Endothelial cell (in vitro differentiated cells): ENCODE measurements at places on chromosomes 4 and X.

DNA sequence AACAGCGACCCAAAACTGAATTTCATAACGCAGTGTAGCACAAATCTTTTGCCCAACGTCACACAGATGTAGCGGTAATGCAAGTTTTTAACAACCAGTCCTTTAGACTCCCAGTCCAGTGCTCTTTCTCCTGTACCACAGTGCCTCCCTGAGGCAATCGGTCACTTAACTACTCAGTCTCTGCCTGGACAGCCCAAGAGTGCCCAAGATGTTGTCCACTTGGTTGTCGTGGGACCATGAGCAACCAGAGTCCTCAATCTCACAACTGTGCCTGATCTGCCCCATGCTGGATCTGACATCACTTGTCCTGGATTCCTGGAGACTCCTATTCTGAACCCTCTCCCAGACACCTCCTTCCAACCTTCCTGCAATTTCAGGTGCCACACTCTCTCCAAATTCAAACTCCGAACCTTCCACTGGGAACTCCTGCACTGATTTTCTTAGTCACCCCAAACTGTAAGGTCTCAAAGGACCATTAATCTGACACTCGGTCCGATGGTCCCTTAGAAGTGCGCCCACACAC, 702 bp downstream of the MMGT1 start:
- no peak for DNase-seq

DNA sequence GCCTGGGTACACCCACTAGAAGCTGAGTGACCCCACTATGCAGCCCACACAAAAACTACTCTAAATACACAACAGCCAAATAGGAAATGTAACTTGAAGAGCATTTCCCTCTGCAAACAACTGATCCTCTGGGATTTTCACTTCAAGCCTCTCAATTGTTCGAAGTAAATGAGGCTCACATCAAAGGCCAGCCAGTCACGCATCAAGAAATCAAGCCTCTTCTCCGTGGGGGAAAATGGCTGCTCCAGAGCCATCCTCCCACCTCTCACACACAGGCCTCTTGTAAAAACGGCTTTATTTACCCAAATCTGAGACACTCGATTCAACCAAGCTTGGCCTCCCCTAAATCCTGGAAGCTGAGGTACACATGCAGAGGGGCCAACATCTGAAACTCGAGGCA, 14.3 kb downstream of the PCDH19 start:
- DNase-seq: no peak

DNA sequence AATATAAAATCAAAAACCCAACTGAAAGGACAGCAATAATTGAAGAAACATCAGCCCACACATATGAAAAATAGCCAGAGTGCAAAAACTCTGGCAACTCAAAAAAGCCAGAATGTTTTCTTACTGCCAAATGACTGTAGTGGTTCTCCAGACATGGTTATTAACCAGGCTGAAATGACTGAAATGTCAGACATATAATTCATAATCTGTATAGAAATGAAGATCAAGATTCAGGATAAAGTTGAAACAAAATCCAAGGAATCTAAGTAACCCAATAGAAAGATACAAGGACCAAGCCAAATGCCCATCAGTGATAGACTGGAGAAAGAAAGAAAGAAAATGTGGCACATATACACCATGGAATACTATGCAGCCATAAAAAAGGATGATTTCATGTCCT, 553.3 kb upstream of the KLHL4 start:
- no peak for DNase-seq

DNA sequence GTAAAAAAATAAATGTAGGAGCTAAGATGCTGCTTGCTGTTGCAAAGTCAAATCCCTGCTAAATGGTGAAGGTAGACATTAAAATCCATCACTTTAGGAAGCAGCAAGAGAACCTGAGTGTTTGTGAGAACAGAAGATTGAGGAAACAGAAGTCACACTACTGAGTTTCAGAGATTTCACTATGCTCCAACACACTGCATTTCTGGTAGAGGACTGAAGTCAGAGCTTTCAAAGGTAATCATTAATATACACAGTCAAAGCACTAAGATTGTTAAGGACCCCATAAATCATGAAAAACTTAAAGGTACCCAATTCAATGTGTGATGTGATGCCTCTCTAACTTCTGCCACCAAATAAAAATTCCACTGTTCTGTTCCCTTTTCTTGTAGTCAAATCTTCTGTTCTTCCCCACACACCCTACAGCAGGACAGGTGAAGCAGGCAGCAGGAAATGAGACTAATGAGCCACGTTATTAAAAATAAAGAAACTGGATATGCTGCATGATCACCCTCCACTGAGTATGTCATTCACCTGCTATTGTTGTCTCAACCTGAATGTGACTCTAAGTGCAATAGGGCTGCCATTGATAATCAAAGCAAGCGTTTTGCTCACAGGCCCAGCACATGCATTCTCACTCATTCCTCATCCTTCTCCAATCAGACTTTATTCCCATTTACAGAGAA, 28.9 kb upstream of the APELA start:
- DNase-seq: no peak

DNA sequence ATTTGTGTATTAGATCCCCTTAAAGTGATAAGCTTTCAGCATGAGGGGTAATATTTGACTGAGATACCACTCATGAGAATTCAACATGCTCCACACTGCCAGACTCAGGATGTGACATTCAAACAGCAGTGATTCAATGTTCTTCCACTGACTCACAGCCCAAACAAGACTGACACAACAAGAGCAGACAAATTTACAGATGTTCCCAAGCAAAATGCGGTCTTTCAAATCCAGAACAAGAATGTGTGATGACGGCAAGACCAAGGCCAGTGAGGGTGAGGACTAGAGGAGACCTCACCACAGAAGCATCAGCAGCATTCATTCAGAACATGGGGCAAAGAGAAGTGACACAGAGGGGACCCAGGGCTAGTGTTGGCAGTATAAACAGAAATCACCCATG, 99.3 kb upstream of the GRIA3 start:
- DNase-seq: no peak

- DNase-seq: no peak
Measured at GRCh38 chr4:97404876-97405523, 738.3 kb downstream of the STPG2 start.
